HepG2 (cell line): ENCODE measurements at places on chromosomes 3 and 15. TPM values are rescaled to one million over a fixed set of nuclear protein-coding genes. Genes with fewer than 3 reads are reported as not detected.

DNA sequence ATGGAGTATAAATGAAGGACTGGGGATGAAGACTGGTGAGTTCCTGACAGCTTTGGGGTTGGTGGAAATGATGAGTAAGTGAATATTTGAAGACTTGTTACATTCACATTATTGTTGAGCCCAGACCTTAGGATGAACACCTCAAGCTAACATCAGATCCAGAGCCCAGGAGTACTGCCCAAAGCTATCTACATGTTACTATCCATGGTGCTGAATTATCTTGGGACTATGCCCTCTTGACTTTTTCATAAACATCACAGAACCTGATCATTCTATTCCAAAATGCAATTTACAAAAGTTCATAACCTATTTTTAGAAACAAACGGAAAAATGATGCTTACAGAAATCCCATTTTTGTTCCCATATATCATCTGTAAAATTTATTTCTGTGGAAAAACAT is 613.3 kb downstream of the TUSC7 start:
- no peaks in the 10 kb centered on the region for H3K27me3 ChIP-seq
- H3K36me3 ChIP-seq = no peaks in the 10 kb centered on the region
- no peak overlapping the region for H3K4me3 ChIP-seq
- H3K27ac ChIP-seq = no peak overlapping the region

GRCh38 chr3:21585216-21585740 is 165.7 kb downstream of the ZNF385D start:
- no peaks in the 10 kb centered on the region for H3K4me1 ChIP-seq
- H3K36me3 ChIP-seq = no peaks in the 10 kb centered on the region
- DNase-seq = no peak
- no peak overlapping the region for H3K27ac ChIP-seq

DNA sequence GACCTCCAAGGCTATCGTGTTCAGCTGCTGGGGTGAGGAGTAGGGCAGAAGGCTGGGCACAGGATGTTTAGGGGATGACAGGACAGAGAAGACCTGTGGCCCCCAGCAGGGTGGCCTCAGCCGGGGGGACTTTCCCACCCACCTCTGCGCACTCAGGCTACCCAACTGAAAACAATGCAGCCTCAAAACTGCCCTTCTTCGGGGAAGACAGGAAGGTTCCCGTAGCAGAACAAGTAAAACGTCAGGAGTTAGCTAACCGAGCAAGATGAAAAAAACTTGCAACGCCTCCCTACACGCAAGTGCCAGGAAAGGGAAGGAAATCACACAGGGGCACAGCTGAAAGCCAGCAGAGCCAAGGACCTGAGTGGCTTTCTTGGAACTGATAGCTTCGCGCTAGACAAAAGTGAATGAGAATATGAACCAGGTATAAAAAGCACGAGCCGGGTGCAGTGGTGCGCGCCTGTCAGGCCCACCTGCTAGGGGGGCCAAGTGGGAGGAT is 38.4 kb upstream of the FURIN start:
- no peaks in the 10 kb centered on the region for H3K36me3 ChIP-seq
- H3K4me3 ChIP-seq = no peak overlapping the region
- H3K4me1 ChIP-seq = 0 out of 2 replicates have a peak, but pooled peaks cover 7% of the 10 kb centered on the region
- no peak overlapping the region for H3K27ac ChIP-seq
- H3K27me3 ChIP-seq = peaks cover 8% of the 10 kb centered on the region; the same call in 1 of the 3 replicates
- DNase-seq = no peak

DNA sequence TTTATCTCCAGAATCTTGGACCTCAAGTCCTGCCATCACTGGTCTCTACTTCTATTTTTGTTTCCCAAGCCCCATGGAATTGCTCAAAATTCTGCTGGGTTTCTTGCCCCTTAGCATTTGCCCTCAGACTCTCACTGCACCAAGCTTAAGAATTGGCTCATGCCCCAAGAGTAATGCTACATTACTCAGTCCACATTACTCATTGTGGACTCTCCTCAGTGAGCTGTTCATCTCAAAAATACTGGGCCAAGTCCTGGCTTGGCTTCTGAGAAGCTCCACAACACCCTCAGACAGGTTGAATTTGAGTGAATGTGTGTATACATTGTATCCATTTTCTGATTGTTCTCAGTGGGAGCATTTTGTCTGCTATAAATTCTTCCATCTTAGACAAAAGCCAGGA is 364.4 kb upstream of the ARHGEF26 start:
- no peaks in the 10 kb centered on the region for H3K36me3 ChIP-seq
- H3K27me3 ChIP-seq = no peaks in the 10 kb centered on the region
- no peak for DNase-seq
- H3K4me1 ChIP-seq = no peaks in the 10 kb centered on the region

DNA sequence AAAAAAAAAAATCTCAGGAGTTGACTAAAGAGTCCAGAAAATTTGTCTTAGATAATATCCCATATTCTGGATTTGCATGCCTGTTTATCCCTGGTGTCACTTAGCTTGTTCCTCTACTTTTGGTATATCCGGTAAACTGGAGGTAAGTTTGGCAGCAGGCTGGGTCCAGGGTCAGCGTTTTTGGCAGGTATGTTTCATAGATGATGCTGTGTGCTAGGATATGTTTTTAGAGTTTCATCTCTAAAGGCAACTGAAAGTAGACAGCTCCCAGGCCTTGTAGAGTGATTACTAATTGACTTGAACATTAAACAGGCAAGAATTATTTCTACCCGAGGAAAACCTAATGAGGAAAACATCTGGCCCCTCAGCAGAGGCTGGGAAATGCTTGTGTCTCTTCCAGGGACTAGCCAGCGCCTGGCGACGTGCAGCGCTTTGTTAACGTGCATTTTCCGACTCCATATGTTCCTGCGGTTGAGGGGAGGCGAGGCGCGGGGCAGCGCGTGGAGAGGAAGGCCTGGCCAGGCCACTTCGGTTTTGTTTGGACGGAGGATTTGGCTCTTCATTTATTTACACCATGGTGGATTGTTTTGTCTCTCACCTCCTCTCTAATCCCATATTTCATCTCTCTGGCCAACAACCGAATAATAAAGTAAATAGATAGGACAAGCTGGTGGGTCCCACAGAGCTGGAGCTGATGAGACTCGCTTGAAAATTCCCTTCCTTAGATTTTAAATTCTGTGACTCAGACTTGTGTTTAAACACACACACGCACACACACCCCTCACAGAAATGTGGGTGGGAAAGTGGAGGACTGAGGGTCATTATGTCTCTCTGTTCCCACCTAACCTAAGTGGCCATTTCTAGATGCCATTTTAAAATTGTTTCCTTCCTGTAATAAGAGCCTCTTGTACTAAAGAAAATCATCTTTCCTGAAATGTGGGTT is 65.3 kb downstream of the ASB7 start:
- no peaks in the 10 kb centered on the region; the same call in none of the 2 replicates for H3K27me3 ChIP-seq
- H3K36me3 ChIP-seq = no peaks in the 10 kb centered on the region
- DNase-seq = no peak

COL7A1 gene
- total RNA-seq = 0.55 and 2.7 TPM in 2 replicates

LCTL gene
- 1.1 and 1.4 TPM in 2 replicates for total RNA-seq

CTXN2 gene
- not detected in 2 replicates for total RNA-seq

HDGFL3 gene
- 0.07 and 0.09 TPM in 2 replicates for total RNA-seq

CHRFAM7A gene
- total RNA-seq = 1.1 and 1.2 TPM in 2 replicates
